ENCODE measurements at places on chromosomes 1 and 21.

GRCh38 chr1:19837866-19838265 lies 22.8 kb upstream of the RNF186 start:
- no peak for DNase-seq

DNA sequence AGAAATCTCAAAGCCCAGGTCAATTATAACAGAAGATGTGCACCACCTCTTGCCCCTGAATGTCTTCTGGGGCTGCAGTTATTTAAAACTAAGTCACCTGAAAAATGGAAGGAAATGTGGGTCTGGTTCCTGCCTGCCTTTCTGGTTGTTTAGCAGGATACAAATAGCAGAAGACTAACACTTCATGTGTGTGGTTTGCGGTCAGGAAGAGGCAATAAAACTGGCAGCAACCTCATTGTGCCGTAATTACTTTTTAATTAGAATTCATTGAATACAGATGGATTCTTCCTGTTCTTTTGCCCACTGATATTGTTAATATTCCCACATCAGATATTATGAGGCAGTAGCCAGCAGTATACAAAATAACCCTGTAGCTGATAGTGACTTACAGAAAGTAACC lies 345.7 kb downstream of the ZNF326 start:
- DNase-seq: no peak

DNA sequence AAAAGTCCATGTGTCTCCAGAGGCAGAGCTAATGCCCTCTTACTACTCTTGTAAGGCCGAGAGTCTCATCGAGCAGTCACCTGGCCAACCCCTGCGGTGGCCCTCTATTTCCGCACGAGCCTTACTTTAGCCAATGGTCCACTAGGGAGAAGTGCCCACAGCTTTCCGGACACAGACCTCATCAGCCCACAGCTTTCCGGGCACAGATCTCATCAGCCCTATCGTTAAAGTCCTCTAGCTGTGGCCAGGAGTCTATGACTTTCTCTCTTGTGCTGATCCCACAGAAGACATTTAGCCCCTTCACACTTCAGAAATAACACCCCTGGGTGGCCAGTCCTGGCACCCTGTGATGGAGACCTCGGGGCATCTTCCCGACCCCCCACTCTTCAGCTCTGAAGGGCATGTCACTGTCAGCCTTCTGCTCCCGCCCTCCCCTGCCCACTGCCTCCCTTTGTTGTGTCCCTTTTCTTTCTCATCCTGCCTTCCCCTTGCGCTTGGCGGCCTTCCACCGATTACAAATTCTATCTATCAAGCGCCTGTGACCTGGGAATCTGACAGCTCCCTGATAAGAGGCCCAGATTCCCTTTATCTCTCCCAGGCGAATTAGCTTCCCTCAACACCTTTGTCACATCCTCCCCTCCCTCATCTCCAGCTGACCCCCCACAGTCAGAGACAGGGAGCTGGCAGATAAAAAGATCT lies 161.0 kb downstream of the PLXNA2 start:
- DNase-seq: no peak

DNA sequence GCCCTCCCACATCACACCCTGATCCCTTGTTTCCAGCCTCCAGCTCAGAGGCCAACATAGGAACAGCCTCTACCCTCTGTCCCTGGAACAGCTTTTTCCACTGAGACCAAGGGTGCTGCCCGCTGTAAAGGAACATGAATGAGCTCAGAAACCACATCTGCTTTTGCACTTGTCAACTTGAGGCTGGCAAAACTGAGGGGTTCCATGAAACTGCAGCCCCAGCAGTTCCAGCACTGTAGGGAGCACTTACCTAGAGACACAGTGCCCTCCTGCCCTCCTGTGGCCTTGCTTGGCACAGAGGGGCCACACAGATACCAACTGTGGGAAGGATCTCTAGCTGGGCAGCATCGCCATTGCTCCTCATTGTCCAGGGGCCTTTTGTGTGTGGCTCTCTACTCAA lies 51.7 kb downstream of the ITPKB start:
- DNase-seq: no peak

GRCh38 chr1:18926315-18927081 lies 24.1 kb upstream of the ALDH4A1 start:
- DNase-seq: no peak

GRCh38 chr1:181514298-181515290 lies 31.3 kb downstream of the CACNA1E start:
- peak; percentile 94 for DNase-seq

DNA sequence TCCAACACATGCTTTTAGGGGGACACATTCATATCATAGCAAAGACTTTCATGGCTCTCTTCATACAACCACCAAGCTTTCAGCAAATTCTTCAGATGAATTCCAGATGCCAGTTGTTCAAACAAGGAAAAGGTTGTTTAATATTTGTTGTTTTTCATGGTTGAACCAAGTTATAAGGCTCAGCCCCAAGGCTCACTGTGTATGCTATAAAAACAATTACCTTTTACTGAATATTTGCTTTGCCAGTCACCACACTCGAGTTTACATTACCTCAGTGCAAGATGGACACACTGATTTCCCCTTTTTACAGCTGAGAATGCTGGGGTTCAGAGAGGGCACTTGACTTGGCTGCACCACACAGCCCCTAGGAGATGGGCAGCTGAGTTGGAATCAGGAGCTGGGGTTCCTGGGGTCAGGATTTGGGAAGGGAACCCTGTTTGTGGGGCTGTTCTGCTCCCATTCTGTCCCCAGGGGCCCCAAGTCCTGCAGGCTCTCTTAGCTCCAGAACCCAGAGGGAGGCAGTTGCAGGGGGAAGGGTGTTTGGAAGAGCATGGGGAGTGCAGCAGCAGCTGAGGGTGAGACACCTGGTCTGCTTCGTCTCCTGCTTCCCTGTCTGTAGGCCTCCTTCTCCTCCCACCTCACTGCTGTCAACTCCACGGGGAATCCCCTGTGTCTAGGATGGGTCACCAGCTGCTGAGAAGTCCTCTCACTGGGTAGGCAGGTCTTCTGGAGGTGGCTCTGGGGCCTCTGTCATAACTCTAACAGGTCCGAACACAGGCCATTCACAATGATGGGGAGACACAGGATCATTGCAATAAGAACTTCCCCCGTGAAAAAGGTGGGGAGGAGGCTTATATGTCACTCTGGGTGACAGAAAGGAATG lies 12.8 kb upstream of the TMPRSS2 start:
- no peak for DNase-seq

- DNase-seq: peak; percentile 81
Observed at GRCh38 chr1:8166406-8166805, 140.3 kb upstream of the ERRFI1 start.

- no peak for DNase-seq
Observed at GRCh38 chr1:58000116-58000515, 546.4 kb downstream of the OMA1 start.

Measured in DMS79 treated with DMSO at 0.1 percent for 48 hours (cell line).